ENCODE measurements at places on chromosomes 2 and 18.

GRCh38 chr18:56458770-56459712, 179.4 kb downstream of the TXNL1 start:
- DNase-seq, result no peak

- DNase-seq, result no peak
Measured at GRCh38 chr2:159065891-159066290, 97.5 kb downstream of the TANC1 start.

- DNase-seq, result peak; percentile 42
Measured at GRCh38 chr2:165440367-165440766, 29.1 kb upstream of the CSRNP3 start.

GRCh38 chr2:36238106-36238505, 117.5 kb upstream of the CRIM1 start:
- no peak for DNase-seq

DNA sequence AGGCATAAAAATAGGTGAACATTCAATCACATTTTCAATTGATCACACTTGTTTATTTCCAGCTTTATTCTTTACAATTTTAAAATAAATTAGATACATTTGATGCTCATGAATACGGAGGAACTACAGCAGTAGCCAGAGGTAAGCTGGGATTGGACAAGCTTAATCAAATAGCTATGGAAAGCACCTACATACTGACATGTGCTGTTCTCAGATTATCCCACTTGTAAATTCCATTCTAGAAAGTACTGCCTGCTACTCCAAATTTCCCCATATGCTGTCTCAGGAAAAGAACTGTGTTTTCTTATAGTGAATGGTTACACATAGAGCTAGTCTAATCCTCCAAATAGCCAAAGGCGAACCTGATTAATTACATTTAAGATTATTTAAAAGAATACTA, 24.2 kb downstream of the PELI1 start:
- DNase-seq, result no peak

GRCh38 chr2:15427987-15428386, 133.1 kb downstream of the NBAS start:
- no peak for DNase-seq
